ENCODE measurements at places on chromosomes 5 and 9.

DNA sequence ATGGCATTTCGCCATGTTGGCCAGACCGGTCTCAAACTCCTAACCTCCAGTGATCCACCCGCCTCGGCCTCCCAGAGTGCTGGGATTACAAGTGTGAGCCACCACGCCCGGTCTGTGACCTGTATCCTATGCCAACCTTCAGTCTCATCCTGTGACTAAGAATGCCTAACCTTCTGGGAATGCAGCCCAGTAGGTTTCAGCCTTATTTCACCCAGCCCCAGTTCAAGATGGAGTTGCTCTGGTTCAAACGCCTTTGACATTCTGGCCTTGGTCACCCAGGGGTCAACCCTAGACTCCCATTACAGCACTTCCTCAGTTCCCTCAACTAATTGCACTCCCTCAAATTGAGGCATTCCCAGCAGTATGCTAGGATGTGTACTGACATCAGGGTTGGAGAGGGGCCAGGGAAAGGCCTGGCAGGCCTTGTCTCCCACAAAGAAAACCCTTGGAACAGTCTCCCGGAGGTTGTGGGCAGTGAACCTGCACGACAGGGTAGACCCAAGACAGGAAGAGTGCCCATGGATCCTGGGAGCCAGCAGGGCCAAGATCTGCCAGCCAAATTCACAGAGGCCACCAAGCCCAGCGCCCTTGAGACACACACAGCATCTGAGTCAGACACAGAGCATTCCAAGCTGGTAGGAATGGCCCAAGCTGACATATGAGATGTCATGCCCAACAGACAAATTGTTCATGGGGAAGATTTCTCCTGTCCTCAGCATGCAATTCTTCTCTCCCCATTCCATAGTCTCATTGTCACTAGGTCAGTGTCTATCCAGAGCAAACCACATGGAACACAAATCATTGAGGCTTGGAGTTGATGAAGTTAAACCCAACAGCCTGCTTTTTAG lies 24.9 kb upstream of the SMU1 start:
- DNase-seq, result no peak

- DNase-seq, result no peak
These were observed 267.5 kb downstream of the ENC1 start for GRCh38 chr5:74373076-74373475.

DNA sequence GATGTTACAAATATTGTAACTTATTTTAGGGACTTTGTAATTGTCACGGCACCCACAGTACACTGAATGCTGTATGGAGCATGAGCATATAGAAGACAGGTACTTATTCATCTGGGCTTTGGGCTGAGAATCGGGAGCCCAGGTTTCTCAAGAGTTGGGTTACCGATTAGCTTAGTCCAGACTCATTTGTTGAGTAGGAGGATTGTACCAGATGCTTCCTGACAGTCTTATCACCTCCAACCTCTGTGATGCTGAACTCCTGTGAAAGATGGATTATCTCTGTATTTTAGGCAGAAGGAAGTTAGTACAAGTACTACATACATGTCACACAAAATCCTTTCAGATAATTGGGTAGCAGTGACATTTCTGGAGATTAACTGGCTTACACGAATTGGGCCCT lies 79.2 kb downstream of the SV2C start:
- no peak for DNase-seq

- DNase-seq, result no peak
These were observed 5.5 kb downstream of the KCNT1 start for GRCh38 chr9:135707252-135708138.

All from T-cell (primary cell).